Putamen (tissue), 1 donor: ENCODE measurements at places on chromosomes 3 and 15.

DNA sequence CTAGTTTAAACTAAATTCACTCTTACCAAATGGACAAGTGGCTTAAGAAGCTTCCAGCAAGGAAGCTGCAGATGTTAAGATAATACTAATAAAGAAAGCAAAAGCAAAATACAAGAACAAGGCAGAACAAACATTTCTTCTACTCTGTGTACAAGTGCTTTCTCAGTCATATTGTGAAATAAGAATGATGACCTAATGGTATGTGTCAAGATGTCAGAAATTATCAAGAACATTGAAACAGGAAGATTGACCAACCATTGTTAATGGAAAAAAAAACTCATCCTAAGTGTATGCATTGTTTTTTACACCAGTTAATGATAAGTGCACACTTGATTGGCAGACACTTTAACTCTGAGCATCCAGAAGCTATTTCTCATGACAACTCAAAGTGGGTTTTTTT is 65.4 kb upstream of the P2RY1 start:
- no peak for DNase-seq

GRCh38 chr3:31244929-31245817 is 287.6 kb upstream of the STT3B start:
- DNase-seq = no peak

DNA sequence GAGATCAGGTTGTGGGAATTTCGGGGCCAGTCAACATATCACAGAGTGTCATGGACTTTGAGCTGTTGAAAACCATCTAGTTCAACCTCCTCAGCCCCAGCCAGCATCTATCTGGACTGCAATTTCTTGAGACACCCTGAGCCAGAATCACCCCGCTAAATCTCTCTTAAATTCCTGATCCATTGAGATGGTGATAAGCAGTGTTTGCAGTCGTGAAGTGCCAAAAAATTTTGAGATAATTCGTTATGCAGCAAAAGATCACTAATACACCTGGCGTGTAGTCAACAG is 29.3 kb downstream of the TMED3 start:
- DNase-seq = no peak

DNA sequence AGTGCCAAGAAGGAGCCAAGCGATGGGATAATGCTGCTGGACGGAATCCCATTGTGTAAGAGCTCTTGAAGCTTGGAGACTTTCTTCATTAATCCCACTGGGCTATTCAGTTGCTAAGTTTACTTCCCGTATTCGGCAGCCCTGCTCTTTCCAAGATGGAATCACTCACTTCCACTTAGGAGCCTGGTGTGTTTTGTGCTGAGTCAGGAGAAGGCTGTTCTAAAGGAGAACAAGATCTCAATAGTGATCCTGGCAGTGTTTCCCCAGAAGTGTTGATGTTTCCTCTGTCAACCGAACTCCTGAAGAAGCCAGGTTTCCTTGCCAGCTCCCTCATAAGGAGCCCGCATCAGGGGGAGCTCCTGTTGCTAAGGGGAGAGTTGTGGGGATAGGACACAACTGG is 270.2 kb upstream of the CHRM5 start:
- no peak for DNase-seq

GRCh38 chr3:17078926-17079465 is 194.2 kb downstream of the PLCL2 start:
- DNase-seq = no peak

GRCh38 chr3:17724948-17725347 is 17.5 kb downstream of the TBC1D5 start:
- no peak for DNase-seq

- DNase-seq = no peak
Observed at GRCh38 chr3:30193625-30194044, 412.8 kb upstream of the TGFBR2 start.

DNA sequence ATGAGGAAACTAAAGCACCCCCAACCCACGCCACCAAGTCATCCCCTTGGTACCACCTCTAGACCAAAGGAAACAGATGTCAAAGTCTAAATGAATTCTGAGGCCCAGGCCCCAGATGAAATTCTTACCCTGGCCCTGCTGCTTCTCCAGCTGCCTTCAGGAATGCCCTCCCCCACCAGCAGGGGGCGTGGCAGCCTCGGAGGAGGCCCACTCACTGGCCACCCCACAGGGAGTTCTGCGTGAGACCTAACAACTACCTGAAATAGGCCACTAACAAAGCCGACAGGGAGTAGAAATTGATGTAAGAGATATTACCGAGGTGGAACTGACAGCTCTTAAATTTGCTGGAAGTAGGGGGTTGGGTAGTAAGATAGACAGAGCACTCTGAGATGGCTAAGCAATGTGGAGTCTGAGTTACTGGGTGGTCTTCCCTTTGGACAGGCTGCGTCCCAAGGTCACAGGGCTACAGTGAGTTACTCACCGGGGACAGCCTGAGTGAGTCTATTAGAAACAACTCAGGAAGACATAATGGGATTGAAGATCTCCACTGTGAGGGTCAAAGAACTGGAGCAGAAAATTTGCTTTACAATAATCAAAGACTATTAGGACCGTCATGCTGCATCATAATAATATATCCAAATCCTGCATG is 240.7 kb downstream of the SHOX2 start:
- no peak for DNase-seq

GRCh38 chr3:141392416-141392815 is 24.1 kb downstream of the ZBTB38 start:
- DNase-seq = no peak

GRCh38 chr3:50807266-50807665 is 132.5 kb downstream of the DOCK3 start:
- DNase-seq = no peak

DNA sequence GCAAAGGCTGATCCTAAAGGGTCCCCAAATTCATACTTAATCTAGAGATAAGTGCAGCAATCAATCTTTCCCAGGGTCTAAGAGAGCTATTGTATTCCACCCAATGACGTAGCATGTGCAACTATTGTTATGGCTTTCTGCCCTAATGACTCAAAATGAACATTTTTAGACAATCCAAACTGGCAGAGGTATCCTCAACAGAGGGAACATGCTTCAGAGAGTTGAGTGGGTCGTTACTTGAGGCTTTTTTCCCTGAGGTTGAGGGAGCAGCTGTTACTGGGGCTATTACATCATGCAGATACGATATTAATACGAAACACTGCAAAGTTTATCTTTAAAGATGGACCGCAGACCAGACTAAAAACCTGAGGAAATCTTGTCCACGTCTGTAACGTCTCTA is 278.3 kb upstream of the WNT5A start:
- no peak for DNase-seq

DNA sequence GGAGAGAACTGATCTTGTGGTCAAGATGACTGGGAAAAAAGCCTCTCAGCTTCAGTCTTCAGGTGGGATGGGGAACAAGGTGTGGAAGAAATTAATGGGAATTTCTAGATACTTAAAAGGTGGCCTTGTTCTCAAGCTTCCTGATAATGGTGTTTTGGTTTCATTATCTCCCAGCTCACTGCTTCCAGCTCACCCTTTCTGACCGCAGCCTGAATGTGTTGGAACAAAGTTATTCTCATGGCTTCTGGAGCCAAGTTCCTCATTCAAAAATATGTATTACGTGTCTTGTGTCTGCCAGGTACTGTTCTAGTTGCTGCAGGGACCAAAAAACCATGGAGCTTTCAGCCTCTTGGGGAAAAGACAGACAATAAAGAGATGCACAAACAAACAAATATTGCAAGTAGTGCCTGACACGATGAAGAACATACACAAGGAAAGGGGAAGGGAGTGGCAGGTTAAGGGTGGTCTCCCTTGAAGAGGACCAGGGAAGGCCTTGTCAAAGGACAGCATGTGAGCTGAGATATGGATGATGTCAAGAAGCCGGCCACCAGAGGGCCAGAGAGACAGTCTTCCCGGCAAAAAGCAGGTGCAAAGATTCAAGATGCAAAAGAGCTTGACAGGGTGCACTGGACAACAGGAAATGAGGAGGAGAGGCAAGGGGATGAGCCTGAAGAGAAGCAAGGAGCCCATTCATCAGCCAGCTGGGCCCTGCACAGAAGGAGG is 35.5 kb downstream of the ARRDC4 start:
- DNase-seq = no peak

DNA sequence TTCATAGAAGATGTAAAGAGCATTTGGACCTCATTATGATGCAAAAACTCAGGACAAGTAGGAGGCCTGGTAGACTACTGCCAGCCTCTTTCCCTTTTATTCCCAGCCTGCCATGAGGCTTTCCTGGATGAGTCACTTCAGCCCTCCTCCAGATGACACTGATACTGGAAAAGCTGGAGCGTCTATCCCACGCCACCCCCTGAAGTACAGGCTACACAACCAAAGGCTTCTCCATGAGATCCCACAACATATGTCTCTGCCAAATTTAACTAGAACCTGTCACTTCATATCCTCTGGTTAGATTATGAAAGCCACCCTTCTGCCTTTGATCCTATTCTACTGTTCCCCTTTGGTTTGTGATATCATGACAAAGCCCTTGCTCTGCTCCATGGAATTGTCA is 56.1 kb upstream of the CPNE4 start:
- DNase-seq = no peak

DNA sequence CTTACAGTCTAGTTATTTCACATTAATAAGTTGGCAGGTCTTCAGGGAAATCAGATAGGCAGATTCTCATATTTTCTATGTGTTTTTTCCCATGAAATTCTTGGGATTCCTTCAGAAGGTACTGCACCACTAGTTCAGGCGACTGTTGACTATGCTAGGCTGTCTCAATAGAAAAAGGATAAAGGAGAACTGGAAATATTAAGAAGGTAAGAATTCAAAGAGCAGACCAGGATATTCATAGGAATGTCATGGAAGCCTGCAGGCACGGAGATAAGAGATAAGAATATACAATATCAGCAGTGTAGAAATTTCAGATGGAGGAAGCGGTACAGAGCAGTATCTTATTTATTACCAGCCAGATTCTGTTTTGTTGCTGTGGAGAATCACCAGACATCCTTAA is 432.1 kb upstream of the MDFIC2 start:
- no peak for DNase-seq

DNA sequence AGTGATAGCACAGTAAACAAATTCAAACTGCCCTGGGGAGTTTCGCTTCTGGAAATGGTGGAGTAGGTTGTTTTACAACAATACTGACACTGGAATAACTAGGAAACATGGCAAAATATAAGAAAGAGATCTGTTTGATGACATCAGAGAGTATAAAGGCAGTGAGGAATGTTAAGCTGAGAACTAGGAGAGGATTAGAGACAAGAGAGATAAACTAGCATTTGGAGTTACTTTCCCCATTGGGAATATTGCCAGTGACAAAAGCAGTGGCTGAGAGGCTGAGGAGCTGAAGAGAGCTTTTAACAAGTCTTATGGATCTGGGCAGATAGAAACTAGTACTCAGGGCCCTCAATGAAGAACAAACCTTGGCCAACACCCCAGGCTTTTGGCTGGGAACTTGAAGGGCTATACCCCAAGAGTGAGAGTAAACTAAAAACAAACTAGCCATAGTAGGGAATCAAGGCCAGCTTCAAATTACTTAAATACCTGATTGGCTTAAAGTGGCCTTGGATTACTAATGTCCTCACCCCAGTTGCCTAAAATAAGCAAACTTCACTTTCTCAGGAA is 280.4 kb downstream of the KLF13 start:
- no peak for DNase-seq

DNA sequence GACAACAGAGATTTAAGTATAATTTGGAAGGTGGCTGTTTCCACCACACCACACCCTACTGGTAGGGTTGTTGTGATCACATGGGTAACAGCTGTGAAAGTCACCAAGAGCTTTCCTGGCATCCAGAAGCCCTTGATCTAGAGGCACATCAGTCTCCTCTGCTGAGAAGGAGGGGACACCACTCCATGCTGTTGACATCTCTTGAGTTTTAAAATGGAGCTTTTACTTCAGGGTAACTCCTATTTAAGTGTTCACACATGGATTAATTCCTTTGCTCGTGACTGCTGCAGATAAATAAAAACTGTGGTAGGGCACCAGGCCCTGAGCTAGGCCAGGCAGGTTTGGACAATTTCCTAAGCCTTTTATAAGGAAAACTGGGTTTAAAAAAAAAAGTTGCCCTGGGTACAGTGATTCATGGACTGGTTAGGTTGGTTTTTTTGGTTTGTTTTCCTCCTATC is 7.5 kb downstream of the EXOSC7 start:
- no peak for DNase-seq

DNA sequence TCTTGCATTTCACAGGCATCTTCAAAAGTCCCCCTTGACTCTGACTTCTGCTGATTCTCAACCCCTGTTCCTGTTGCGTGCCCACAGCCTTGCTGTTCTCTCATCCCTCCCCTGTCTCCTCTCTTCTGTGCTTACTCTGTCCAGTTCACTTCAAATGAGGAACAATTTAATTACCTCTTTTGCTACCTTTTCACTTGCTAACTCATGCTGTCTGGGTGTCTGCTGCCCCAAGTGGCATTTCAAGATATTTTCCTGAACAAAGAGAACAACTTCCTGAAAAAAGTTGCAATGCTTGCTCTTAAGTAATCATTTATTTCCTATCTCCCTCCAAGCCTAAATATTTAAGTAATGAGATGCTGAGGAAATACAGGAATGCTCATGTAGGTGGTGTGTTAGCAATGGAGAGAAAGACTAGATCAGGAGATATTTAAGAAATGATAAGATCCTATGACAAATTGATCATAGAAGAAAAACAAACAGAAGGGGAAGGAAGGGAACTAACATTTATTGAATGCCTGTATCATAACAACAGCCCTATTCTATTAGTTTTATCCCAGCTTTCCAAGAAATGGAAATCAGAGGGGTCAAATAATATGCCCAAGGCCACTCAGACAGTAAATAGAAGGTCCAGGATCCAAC is 42.2 kb downstream of the SV2B start:
- no peak for DNase-seq

DNA sequence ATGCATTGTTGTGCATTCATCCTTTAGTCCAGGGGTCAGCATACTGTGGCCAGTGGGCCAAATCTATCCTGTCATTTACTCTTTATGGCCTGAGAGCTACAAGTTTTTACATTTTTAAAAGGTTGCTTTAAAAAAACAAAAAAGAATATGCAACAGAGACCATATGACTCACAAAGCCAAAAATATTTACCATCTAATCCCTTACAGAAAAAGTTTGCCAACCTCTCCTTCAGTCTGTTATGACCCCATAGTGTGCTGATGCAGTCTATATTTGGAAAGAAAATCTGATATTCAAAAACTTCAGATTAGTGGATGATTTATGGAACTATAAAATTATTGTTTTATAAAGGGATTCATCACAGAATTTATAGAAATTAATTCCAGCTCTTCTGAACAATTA is 237.5 kb upstream of the IL12A start:
- DNase-seq = no peak
